T-helper 17 cell (primary cell): ENCODE measurements at places on chromosomes 12 and 14.

- no peak overlapping the region for H3K4me3 ChIP-seq
- H3K27me3 ChIP-seq = no peaks in the 10 kb centered on the region
- H3K36me3 ChIP-seq = no peaks in the 10 kb centered on the region
- no peak overlapping the region for H3K27ac ChIP-seq
- H3K4me1 ChIP-seq = no peaks in the 10 kb centered on the region
These were observed 462.3 kb upstream of the LRFN5 start for GRCh38 chr14:41144370-41144769.

DNA sequence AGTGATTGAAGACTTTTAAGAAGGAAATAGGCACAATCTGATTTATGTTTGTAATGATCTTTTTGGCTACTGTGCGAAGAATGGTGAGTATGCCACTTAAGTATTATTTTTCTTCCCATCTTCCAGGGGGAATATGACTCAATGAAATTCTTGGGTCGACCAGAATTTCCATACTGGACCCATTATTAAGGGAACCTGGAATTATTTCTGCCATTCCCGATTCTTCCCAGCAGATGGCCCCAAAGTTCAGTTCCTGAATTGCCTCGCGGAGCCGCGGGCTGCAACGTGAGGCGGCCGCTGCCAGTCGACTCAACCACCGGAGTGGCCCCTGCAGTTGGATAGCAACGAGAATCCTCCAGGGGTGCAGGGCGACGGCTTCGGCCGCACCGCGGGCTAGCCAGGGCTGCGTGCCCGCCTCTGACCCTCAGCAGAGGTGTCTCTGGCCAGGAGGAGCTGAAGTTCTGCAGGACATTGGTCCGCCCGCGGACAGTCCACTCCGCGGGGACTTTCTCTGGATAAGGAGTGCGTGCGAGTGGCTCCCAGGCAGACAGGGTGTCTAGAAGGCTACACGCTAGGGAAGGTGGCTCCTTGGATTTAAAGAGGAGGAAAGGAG, 628 bp upstream of the TSHR start:
- peaks cover 2% of the 10 kb centered on the region for H3K36me3 ChIP-seq
- H3K27me3 ChIP-seq = peaks cover 5% of the 10 kb centered on the region
- H3K4me3 ChIP-seq = peak overlapping the region; percentile 95
- peak overlapping the region; percentile 91 for H3K27ac ChIP-seq

GRCh38 chr12:583251-583869, 79.9 kb downstream of the NINJ2 start:
- no peaks in the 10 kb centered on the region for H3K27me3 ChIP-seq
- DNase-seq = no peak
- H3K27ac ChIP-seq = no peak overlapping the region
- no peak overlapping the region for H3K4me3 ChIP-seq

- DNase-seq = peak; percentile 75
These were observed at the start of gene SLC2A3 for GRCh38 chr12:7935590-7936581. TSS of gene SLC2A3 (minus strand) at chr12:7936187. CDS start at chr12:7936034, 153 bp downstream.

DNA sequence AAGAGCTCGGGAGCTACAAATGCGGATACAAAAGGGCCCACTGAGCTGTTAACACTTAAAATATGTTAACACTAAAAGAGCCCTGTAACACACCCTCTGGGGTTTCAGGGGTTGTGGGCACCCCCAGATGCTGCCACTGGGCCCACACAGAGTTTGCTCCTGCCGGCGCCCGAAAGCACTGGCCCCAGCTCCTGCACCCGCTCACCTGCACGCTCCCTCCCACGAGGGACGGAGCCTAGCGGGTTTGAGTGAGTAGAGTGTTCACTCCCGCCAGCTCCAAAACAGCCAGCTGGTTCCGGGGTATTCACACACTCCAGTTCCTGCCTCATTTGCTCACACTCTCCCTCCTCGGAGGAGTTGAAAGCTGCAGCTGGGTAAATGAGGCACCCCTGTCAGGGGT, 357.7 kb downstream of the ETNK1 start:
- peaks cover 4% of the 10 kb centered on the region for H3K27me3 ChIP-seq
- DNase-seq = no peak
- no peak overlapping the region for H3K27ac ChIP-seq

- peaks cover 3% of the 10 kb centered on the region for H3K4me1 ChIP-seq
- H3K36me3 ChIP-seq = peaks cover 2% of the 10 kb centered on the region
- no peak for DNase-seq
These were observed 248.1 kb downstream of the APAF1 start for GRCh38 chr12:98893126-98893674.

GRCh38 chr12:6450091-6450868, 1.6 kb upstream of the TAPBPL start:
- H3K27me3 ChIP-seq = no peaks in the 10 kb centered on the region
- H3K4me3 ChIP-seq = peak overlapping the region; percentile 99
- H3K27ac ChIP-seq = peak overlapping the region; percentile 100
- H3K36me3 ChIP-seq = peaks cover 12% of the 10 kb centered on the region
- no peak for DNase-seq
- peaks cover 62% of the 10 kb centered on the region for H3K4me1 ChIP-seq

- DNase-seq = no peak
- peaks cover 21% of the 10 kb centered on the region for H3K4me1 ChIP-seq
- no peak overlapping the region for H3K4me3 ChIP-seq
- peak overlapping the region; percentile 57 for H3K27ac ChIP-seq
- H3K36me3 ChIP-seq = peaks cover 4% of the 10 kb centered on the region
These were observed 159.9 kb upstream of the PARP11 start for GRCh38 chr12:4032924-4033615.

GRCh38 chr14:30521899-30522736, 36.8 kb upstream of the G2E3 start:
- H3K27ac ChIP-seq = peak overlapping the region; percentile 83
- peaks cover 12% of the 10 kb centered on the region for H3K4me1 ChIP-seq
- no peaks in the 10 kb centered on the region for H3K27me3 ChIP-seq
- H3K4me3 ChIP-seq = peak overlapping the region; percentile 36

DNA sequence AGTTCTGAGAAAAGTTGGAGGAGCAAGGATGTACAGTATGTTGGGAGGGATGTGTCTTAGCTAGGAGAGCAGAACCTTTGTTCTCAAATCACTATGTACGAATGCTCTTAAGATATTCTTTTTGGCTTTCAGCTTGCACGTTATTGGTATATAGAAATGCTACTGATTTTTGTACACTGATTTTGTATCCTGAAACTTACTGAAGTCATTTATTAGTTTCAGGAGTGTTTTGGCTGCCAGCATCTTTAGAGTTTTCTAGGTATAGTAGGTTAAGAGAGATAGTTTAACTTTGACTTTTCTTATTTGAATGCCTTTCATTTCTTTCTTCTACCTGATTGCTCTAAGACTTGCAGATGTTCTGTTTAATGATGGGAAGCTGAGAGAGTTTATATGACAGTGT, 442.8 kb upstream of the FBXO33 start:
- H3K4me3 ChIP-seq = no peak overlapping the region
- no peaks in the 10 kb centered on the region for H3K27me3 ChIP-seq
- no peak overlapping the region for H3K27ac ChIP-seq
- H3K36me3 ChIP-seq = no peaks in the 10 kb centered on the region
- no peak for DNase-seq

- H3K4me3 ChIP-seq = no peak overlapping the region
- no peak for DNase-seq
- H3K36me3 ChIP-seq = no peaks in the 10 kb centered on the region
- peaks cover 4% of the 10 kb centered on the region for H3K4me1 ChIP-seq
These were observed 124.2 kb downstream of the SRGAP1 start for GRCh38 chr12:63968673-63969072.

GRCh38 chr14:34643361-34643760, 13.4 kb upstream of the SNX6 start:
- no peak overlapping the region for H3K27ac ChIP-seq
- peaks cover 5% of the 10 kb centered on the region for H3K4me1 ChIP-seq
- no peak overlapping the region for H3K4me3 ChIP-seq
- peaks cover 5% of the 10 kb centered on the region for H3K27me3 ChIP-seq
- no peak for DNase-seq

GRCh38 chr12:22598141-22598762, 26.7 kb upstream of the ETNK1 start:
- H3K27me3 ChIP-seq = no peaks in the 10 kb centered on the region
- H3K4me1 ChIP-seq = peaks cover 9% of the 10 kb centered on the region
- no peaks in the 10 kb centered on the region for H3K36me3 ChIP-seq
- DNase-seq = no peak
- H3K27ac ChIP-seq = no peak overlapping the region

DNA sequence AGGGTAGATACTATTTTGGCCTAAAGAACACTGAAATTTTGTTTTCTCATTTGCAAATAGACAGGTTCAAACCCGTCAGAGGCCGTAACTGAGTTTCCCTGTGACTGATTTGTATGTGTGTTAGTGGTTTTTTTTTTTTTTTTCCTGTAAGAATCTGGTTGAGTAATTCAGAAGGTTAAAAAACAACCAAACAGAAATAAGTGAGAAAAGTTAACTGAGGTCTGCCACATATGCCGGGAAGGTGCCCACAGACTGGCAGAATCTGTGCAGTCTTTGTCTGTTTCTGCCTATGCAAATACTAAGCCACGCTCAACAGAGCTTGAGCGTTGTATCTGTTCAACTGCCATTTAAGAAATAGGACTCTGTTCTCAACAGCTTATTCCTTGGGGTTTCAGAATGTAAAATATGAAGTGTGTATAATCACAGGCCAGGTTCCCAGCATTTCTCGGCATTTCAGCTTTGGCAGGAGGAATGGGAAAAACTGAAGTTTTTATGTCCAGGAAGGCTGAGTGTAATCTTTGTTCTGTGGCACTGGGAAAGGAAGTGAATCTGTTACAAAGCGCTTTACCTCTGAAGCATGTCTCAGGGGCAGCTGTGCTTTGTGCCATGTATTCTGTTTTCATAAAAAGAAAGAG, 181.9 kb downstream of the PRKCH start:
- H3K4me3 ChIP-seq = peak overlapping the region; percentile 79
- peaks cover 61% of the 10 kb centered on the region for H3K4me1 ChIP-seq
- peak; percentile 18 for DNase-seq
- peaks cover 6% of the 10 kb centered on the region for H3K36me3 ChIP-seq

- H3K27ac ChIP-seq = peak overlapping the region; percentile 91
- peaks cover 22% of the 10 kb centered on the region for H3K4me1 ChIP-seq
- peaks cover 2% of the 10 kb centered on the region for H3K36me3 ChIP-seq
- H3K4me3 ChIP-seq = no peak overlapping the region
- no peak for DNase-seq
These were observed 30.5 kb downstream of the RAB35 start for GRCh38 chr12:120085920-120086645.

DNA sequence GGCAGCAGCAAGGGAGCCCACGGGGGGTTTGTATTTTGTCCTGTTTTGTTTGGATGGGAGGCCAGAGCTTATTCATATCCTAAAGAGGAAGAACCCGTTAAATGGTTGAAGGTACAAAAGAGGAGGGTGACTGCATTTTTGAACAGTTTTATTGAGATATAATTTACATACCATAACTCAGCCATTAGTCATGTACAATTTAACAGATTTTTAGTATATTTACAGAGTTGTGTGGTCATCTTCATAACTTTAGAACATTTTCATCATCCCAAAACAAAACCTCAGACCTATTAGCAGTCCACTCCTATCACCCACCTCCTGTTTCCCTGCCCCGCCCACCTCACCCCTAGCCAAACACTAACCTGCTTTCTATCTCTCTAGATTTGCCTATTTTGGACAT, 12.6 kb downstream of the NRDE2 start:
- DNase-seq = no peak
- H3K27ac ChIP-seq = no peak overlapping the region
- no peak overlapping the region for H3K4me3 ChIP-seq
- H3K36me3 ChIP-seq = peaks cover 11% of the 10 kb centered on the region
- H3K4me1 ChIP-seq = peaks cover 15% of the 10 kb centered on the region
- H3K27me3 ChIP-seq = no peaks in the 10 kb centered on the region

DNA sequence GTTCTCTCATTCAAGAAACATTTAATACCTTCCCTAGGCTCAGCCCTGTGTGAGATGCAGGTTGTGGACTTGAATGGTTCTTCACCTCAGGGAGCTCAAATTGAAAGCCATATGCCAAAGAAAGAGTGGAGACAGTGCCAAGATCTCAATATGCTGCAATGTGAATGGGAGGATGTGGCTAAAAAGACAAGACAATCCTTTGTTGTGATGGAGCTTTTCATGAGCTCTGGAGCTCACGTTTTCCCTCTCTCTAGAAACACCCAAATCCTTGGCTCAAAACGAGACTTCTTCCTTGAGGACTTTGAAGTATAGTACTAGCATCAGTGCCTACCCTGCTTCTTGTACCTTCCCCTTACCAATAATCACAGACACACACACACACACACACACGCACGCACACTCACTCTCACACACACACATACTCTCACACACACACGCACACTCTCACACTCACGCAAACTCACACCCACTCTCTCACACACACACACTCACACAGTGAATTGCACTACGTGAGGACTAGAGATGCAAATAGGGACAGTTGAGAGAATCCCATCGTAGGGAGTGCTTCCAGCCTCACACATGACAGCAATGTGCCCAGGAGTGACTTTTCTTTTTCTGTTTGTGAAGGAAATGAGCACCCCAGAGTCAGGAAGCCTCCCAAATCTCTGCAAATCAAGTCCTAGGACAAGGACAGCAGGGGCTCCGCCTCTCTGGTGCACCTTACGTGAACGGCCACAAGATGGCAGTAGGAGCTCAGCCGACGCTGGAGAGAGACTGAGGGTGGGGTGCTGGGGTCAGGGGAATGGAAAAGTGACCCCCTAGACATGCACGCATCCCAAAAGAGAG, 231.4 kb downstream of the PCNX1 start:
- H3K4me3 ChIP-seq = no peak overlapping the region
- no peak overlapping the region for H3K27ac ChIP-seq
- peaks cover 18% of the 10 kb centered on the region for H3K27me3 ChIP-seq
- peaks cover 11% of the 10 kb centered on the region for H3K4me1 ChIP-seq
